ENCODE measurements at places on chromosomes 7 and 10.

DNA sequence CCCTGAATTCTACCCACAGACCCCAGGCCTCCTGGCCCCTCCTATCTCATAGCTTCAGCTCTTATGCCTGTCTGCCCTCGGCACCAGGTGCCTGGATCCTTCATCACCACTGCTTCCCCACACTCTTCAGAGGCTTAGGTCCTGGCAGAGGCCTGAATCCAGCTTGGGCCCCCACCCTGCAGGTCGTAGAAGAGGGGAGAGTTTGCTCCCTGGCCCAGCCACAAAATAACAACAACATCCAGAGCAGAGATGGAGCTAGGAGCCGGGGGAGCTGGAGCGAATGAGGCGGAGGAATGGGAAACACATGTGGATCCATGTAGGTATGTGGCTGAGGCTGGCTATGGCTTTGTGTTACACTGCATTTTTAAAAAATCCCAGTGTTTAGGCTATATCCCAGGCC, 7.8 kb upstream of the OPN4 start:
- DNase-seq = no peak

- DNase-seq = no peak
These were observed 284.7 kb upstream of the AKR1E2 start for GRCh38 chr10:4541292-4541691.

GRCh38 chr7:91243591-91244301, 20.5 kb upstream of the FZD1 start:
- DNase-seq = no peak

DNA sequence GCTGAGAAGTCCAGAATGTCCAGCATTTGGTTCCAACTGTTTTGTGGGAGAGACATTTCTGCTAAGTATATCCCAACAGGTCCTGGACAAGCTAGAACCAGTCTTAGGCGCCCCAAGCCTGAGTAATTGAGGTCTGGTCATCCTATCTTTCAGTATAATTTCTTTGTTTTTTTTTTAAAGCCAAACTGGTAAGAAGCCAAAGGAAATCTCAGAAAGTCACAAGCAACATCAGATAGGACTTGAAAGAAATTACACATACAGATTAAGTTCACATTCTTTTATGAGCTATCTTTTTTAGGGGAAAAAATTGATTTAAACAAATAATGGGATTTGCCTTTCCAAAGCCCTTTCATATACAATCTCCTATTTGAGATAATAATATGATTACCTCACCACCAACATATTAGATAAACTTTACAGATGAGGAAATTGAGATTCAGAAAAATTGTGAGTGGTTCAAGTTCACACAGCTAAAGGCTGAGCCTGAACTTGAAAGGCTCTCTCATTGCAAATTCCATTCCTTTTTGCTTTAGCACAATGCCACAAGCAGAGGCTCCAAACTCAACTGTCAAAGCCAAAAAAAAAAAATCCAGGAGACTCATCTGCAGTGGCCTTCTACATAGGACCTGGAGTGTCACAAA, 15.0 kb downstream of the PDLIM1 start:
- DNase-seq = no peak
